NCI-H774 (cell line): ENCODE measurements at places on chromosomes 5 and 9.
A peak's percentile ranks its signal among the peaks of the same experiment; 100 is the strongest.

DNA sequence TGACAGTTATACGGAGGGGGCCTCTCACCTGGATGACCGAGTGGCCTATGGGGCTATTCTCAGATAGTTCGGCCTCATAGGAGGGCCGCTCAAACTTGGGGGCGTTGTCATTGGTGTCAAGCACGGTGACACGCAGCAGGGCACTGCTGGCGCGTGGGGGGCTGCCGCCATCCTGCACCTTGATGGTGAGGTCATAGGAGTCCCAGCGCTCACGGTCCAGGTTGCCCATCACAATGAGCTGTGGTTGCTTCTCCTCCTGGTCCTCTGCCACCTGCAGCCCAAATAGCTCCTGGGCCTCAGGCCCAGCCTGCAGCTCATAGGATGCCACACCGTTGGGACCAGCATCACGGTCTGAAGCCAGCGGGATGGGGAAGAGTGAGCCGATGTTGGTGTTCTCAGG lies 9.7 kb downstream of the PCDH1 start:
- no peak for DNase-seq

- peak; percentile 16 for DNase-seq
Measured at GRCh38 chr9:5799314-5799713, 33.6 kb downstream of the ERMP1 start.

GRCh38 chr5:21142791-21143190 lies 1154.8 kb upstream of the CDH18 start:
- DNase-seq = no peak

- no peak for DNase-seq
Measured at GRCh38 chr5:111236995-111237394, 12.8 kb downstream of the CAMK4 start.

GRCh38 chr5:61286446-61287132 lies 45.5 kb upstream of the ZSWIM6 start:
- DNase-seq = no peak

DNA sequence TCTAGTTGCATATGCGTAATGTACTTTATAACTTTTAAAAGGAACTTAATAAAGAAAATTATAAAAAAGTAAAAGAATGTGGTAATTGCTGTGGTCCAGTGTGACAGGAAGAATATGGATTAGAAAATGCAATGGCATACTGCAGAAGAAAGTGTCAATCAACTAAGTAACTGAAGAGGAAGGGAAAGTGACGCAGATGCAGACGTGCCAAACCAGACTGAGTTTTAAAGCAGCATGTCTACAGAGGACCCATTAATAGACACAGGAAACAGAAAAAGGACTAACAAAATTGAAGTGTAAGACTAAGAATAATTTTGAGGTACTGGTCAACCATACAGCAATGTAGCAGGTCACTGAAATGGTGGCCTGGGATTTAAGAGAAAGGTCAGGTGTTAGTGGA lies 73.3 kb downstream of the DPYSL3 start:
- no peak for DNase-seq

DNA sequence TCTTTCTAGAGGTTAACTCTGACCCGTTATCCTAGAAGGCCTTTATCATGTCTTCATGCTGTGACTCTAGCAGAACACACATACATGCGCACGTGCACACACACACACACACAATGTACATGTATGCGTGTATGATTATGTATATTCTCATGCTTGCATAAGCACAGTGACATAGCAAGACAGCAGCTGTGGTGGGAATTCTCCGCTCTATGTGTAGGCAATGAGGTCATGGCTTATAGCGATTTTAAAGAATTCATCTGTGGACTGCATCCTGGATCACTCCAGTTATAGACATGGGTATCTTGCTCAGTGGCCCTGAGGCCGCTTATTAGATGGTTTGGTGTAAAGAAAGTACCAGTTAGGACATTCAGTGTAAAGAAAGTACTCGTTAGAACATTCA lies 106.2 kb downstream of the FBXL7 start:
- no peak for DNase-seq

DNA sequence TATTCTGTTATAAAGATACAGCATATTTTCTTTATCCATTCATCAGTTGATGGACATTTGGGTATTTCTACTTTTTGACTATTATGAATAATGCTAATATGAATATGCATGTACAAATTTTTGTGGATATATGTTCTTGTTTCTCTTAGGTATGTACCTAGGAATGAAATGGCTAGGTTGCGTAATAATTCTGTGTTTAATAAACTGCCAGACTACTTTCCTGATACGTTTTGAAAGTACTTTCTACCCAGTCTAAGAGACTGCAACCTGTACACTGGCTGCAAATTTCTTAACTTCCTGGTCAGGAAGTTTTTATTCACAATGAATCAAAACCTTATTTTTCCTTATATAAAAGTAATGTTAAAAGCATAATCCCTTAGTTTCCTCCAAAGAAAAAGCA lies 93.9 kb upstream of the STARD4 start:
- no peak for DNase-seq
